ENCODE measurements at places on chromosomes 3 and 15.

GRCh38 chr15:74790080-74790916 is 8.4 kb downstream of the CSK start:
- DNase-seq, result peak; percentile 50

- no peak for DNase-seq
These were observed 27.9 kb downstream of the PLCL2 start for GRCh38 chr3:16912400-16913263.

DNA sequence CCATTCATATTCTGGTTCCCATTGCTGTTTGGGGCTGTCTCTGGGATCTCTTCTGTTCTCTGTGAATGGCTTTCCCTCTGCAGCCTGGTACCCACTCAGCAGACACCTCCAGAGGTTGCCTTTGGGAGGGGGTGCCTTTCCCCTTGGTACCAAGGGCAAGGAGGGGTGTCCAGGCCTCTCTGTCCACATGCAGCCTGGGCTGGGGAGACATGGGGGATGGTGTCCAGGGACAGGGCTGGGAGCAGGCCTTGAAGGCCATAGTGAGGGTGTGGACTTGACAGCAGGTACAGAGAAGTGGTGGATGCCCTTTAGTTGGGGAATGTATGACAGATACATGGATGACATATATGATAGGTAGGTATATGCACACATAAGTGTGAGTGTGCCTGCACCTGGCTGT is 83.7 kb downstream of the PLXNA1 start:
- DNase-seq, result no peak

- no peak for DNase-seq
These were observed 243.9 kb downstream of the ZBTB20 start for GRCh38 chr3:114903213-114903612.

GRCh38 chr3:43953380-43953779 is 262.6 kb downstream of the ABHD5 start:
- no peak for DNase-seq

DNA sequence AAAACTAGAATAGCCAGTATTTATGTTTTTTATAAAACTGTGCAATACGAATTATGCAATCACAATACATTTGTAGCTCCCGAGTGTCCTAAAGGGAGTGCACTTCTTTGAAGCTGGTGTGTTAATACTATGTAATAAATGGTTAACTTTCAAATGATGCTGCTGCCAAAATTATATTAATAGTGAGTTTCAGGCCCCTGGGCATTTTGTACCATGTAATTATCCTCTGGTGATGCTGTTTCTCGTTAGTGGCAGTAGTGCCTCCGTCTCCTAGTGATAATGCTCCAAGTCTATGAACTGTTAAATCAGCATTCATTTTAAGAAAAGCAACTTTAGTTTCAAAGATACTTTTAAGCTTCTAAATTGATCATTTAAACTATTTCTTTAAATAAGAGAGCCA is 132.7 kb upstream of the BHLHE40 start:
- DNase-seq, result no peak

GRCh38 chr3:49656541-49657112 is 17.5 kb upstream of the APEH start:
- peak; percentile 44 for DNase-seq

- no peak for DNase-seq
These were observed 8.6 kb upstream of the TRH start for GRCh38 chr3:129965937-129966336.

GRCh38 chr3:26703519-26703918 is 80.9 kb downstream of the LRRC3B start:
- no peak for DNase-seq

DNA sequence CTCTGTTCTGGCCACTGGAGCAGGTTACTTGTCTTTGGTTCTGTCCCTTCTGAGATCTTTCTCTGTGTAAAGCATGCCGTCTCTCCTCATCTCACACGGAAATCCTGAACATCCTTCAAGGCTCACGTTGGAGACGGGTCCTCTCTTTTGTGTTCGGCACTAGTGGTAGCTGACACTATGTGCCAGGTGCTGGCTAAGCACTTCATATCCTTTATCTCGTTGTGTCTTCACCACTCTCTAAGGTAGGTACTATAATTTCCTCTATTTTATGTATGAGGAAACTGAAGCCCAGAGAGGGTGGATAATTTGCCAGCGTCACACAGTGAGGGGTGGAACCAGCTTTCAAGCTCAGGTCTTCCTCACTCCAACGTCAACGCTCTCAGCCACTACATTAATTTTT is 1.2 kb downstream of the IFT122 start:
- no peak for DNase-seq

DNA sequence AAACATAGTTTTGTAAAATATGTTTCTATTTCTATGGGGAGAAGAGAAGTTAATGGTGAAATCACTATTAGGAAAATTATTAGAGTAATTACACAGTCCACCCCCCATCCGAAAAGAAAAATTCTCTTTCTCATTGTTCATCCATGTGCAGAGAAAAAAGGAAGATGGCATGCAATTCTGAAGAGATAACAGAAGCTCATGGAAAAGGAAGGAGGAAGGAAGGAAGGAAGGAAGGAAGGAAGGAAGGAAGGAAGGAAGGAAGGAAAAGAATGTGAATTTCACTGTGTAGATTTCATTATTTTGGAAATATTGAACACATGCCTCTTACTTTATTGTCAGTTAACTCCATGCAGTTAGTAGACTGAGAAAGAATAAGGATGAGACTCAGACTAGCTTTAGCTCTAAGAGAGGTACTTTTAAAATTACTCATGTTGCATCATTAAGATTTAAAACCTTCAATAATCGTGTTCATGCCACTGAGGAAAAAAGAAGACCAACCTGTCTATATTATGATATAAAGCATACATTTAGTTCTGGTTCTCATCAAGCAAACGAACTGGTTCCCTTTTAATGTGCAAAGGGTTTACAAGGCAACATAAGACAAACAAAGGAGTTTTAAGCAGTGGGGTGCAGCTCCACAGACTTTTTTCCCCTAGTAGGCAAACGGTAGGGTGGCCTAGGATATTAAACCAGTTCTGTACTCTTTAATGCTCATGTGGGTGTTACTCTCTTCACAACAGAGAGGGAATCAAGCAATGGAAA is 379.6 kb downstream of the FOXP1 start:
- DNase-seq, result no peak

DNA sequence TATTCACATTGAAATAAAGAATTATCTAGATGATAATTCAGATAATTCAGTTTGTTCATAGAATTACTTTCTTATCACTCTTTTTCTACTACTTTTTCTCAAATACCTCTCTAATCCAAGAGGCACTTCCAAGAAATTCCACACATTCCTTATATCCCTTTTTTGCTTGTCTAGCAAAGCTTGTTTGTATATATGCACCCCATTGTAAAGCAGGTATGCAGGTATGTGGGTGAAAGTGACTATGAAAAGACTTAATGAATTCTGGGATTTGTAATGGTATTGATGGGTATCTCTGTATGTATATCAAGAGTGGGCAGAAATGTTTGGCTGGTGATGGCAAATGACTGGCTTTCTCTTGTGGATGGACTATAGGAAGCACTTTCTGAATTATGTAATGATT is 94.1 kb upstream of the FGF7 start:
- no peak for DNase-seq

- DNase-seq, result no peak
These were observed 40.5 kb upstream of the CCR4 start for GRCh38 chr3:32910954-32911353.

DNA sequence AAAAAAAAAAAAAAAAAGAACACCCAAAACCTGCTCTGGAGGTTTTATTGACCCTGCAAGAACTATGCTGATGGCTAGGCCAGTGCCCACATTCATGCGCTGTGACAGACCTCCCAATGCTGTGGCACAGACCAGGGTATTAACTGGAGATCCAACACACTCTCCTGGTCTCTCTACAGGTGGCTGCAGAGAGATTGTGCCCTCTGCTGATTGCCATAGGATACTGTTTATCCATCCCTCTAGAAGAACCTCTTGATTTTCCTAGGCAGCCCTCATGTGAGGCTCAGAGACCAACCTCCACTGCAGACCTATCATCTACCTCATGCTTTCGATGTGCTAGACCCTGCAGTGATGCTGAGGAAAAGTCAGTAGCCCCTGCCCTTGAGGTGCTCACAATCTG is 125.5 kb upstream of the TRIM42 start:
- no peak for DNase-seq

DNA sequence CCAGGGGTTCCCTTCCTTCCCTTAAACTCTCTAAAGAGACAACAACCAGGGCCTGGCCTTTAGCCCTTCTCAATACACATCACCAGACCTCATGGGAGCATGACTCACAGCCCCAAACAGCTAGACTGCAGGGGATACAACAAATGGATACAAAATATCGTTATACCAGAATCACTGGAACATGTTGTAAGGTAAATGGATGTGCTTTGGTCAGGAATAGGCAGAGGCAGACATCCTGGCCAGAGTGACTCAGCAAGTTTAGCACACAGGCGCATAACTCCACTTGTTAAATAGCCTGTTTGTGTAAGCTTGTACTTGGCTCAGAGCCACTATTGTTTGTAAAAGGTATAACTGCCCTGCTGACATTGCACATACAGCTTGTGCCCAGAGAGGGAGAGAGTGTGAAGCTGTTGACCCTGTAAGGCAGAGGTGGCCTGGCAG is 18.3 kb downstream of the TMED3 start:
- no peak for DNase-seq

DNA sequence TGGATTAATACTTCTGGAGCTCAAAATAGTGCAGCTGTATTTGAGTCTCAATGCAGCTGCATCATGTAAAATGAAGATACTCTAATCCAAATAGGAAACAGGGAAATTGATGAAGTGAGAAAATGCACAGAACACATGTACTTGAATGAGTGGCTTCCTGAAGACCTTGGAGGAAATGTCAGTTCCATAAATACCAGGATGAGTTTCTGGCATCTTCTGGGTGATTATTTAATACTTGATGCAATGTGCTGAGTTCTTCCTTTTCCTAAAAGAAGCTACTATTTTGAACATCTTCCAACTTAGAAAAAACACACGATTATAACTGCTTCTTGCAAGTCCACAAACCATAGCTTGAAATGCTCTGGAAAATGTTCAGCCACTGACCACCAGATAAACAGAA is 162.8 kb downstream of the SLC9A9 start:
- no peak for DNase-seq

DNA sequence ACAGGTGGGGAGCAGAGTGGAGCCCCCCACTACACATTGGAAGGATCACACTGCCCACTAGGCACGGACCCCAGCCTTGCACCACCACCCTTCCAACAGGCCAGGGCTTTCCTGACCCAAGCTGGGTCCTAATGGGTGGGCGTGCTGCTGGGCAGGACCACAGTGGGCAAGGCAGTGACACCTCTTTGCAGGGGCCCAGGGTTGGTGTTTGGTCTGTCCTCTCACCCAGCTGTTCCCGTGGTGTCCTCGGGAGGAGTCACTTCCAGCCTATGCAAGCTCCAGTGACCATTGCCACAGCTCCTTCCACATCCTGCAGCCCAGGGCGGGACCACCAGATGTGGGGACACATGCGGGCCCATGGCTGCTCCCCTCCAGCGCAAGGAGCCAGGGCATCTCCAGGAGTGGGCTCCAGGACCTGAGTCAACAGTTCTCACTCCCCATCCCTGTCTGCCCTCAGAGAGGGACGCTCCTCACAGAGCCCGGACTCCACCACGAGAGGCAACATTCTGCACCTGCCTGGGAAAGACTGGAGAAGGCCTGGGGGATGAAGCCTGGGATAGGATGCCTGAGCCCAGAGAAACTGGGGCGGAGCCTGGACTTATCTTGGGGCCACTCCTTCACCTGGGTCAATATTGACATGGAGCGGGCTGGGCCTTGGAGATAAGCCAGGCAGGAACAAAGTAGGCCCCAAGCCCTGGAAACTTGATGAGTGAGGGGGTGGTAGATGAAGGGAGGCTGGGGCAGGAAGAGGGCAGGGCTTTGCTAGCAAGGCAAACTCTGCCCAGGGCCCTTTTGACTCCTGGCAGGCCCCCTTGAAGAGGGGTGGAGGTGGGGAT is 3.9 kb upstream of the VILL start:
- DNase-seq, result no peak

GRCh38 chr3:89649431-89649830 is 542.0 kb downstream of the EPHA3 start:
- no peak for DNase-seq

GRCh38 chr3:182715006-182715405 is 78.3 kb upstream of the ATP11B start:
- DNase-seq, result no peak

GRCh38 chr3:13266651-13267362 is 153.3 kb downstream of the NUP210 start:
- no peak for DNase-seq

DNA sequence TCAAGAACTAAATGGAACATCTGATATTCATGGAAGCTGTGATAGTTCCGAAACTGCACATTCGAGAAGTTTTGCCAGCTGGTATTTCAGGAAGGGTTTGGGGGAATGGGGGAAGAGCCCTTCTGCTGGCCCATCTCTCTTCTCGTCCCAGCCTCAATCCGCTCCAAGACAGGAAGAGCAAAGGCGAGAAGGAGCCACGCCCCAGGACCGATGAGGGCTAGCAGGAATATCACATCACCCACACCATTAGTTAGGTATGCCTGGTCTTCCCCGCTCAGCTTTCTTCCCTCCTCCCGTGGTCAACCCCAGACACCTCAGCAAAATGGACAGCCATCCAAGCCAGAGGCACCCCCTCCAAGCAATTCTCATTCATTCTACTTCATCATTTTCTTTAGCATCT is 14.9 kb upstream of the PCSK6 start:
- DNase-seq, result no peak

GRCh38 chr3:141249041-141249440 is 17.4 kb downstream of the PXYLP1 start:
- DNase-seq, result no peak

DNA sequence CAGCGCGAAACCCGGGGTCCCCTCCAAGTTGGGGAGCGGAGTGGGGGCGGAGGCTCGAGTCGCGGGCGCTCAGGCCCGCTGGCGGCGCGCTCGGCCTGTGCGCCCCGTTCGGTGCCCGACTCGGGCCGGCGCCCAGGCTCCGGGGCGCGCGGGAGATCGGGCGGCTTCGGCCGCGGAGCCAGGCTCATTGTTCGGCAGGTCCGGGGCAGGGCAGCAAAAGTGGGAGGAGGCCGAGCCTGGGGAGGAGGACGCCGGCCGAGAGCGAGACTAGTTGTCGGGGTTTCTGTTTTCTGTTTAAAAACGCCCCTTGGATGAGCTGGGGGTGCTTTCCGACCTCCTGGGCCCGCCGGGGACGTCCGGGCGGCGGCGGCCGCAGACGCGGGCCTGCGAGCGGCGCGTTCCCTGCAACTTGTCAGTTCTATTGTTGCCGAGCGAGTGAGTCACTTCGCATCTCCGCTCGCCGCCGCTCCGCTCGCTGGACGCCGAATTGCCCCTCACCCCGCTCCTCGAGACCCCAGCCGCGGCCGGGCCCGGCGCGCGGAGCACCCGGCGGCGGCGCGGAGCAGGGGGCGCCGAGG is 676 bp downstream of the TCF12 start:
- no peak for DNase-seq
